ENCODE measurements at places on chromosomes 2 and 18.

GRCh38 chr2:226963528-226963927 lies 127.7 kb downstream of the RHBDD1 start:
- no peak for DNase-seq
- no peaks in the 10 kb centered on the region for H3K4me1 ChIP-seq
- no peak overlapping the region for H3K4me3 ChIP-seq
- H3K36me3 ChIP-seq: no peaks in the 10 kb centered on the region

- no peaks in the 10 kb centered on the region for H3K4me1 ChIP-seq
- no peaks in the 10 kb centered on the region for H3K27me3 ChIP-seq
- H3K4me3 ChIP-seq: no peak overlapping the region
- no peaks in the 10 kb centered on the region for H3K36me3 ChIP-seq
Measured at GRCh38 chr2:205103699-205104098, 558.4 kb downstream of the PARD3B start.

GRCh38 chr2:97699765-97700444 lies 13.5 kb upstream of the ZAP70 start:
- H3K4me1 ChIP-seq: no peaks in the 10 kb centered on the region
- no peak overlapping the region for H3K4me3 ChIP-seq
- H3K27ac ChIP-seq: no peak overlapping the region
- no peaks in the 10 kb centered on the region for H3K27me3 ChIP-seq

DNA sequence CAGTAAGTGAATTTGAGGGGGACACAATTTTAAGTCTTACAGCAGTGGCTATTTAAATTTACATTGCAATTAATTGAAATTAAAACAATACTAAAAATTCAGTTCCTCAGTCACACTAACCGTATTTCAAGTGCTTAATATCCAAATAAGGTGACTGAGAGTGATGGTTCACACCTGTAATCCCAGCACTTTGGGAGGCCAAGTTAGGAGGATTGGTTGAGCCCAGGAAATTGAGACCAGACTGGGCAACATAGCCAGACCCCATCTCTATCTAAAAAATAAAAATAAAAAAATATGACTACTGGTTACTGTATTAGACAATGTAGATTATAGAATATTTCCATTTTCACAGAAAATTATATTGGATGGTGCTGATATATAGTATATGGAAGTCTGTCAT lies 79.0 kb downstream of the BMPR2 start:
- no peak overlapping the region for H3K4me3 ChIP-seq
- no peaks in the 10 kb centered on the region for H3K27me3 ChIP-seq
- H3K36me3 ChIP-seq: no peaks in the 10 kb centered on the region
- H3K27ac ChIP-seq: no peak overlapping the region
- H3K4me1 ChIP-seq: no peaks in the 10 kb centered on the region

GRCh38 chr2:64106481-64106880 lies 37.7 kb downstream of the PELI1 start:
- no peaks in the 10 kb centered on the region for H3K36me3 ChIP-seq
- H3K4me1 ChIP-seq: peaks cover 12% of the 10 kb centered on the region
- no peak overlapping the region for H3K4me3 ChIP-seq
- DNase-seq: no peak
- no peaks in the 10 kb centered on the region for H3K27me3 ChIP-seq
- no peak overlapping the region for H3K27ac ChIP-seq

- no peak overlapping the region for H3K27ac ChIP-seq
- H3K4me3 ChIP-seq: no peak overlapping the region
- H3K36me3 ChIP-seq: no peaks in the 10 kb centered on the region
- no peaks in the 10 kb centered on the region for H3K4me1 ChIP-seq
- no peaks in the 10 kb centered on the region for H3K27me3 ChIP-seq
Measured at GRCh38 chr2:120624738-120625446, 110.8 kb upstream of the GLI2 start.

- H3K36me3 ChIP-seq: no peaks in the 10 kb centered on the region
- peaks cover 24% of the 10 kb centered on the region for H3K4me1 ChIP-seq
- no peak for DNase-seq
- H3K27ac ChIP-seq: no peak overlapping the region
- no peaks in the 10 kb centered on the region for H3K27me3 ChIP-seq
Measured at GRCh38 chr2:45988879-45989278, 308.3 kb upstream of the EPAS1 start.

DNA sequence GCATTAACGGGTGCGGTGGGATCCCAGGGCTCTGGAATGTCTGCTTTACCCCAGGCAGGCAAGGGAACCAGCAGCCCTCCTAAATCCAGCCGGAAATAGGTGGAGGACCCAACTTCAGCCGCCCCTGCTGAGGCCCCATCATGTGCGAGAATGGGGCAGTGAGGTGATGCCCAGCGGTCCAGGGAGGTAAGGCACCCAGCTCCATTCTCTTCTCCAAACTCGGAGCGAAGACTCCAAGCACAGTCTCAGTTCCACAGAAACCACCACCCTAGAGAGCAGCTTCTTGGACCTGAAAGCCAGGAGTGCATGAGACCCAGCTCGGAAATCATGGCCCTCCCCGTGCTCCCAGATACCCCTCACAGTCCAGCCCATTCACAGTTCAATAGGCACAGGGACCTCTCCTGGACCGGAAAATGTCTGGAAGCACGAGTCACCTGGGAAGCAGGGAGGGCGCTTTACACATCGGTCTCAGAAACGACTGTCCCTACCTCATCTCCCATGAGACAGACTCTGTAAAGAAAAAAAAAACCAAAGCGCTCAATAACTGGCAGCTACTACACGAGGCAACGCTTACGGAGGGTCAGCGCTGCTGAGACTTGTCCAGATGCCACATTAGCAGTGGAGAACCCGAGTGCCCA lies 2.0 kb downstream of the SDC1 start:
- H3K4me3 ChIP-seq: peak overlapping the region; percentile 64
- H3K4me1 ChIP-seq: peaks cover 8% of the 10 kb centered on the region
- H3K36me3 ChIP-seq: no peaks in the 10 kb centered on the region
- peaks cover 21% of the 10 kb centered on the region for H3K27me3 ChIP-seq
